ENCODE measurements at places on chromosomes 16 and 17.
A peak's percentile ranks its signal among the peaks of the same experiment; 100 is the strongest.

- DNase-seq, result no peak
Measured at GRCh38 chr17:81165246-81166032, at the start of gene PVALEF. TSS of gene PVALEF (plus strand) at chr17:81165507. CDS start at chr17:81181227, 15,720 bp downstream.

DNA sequence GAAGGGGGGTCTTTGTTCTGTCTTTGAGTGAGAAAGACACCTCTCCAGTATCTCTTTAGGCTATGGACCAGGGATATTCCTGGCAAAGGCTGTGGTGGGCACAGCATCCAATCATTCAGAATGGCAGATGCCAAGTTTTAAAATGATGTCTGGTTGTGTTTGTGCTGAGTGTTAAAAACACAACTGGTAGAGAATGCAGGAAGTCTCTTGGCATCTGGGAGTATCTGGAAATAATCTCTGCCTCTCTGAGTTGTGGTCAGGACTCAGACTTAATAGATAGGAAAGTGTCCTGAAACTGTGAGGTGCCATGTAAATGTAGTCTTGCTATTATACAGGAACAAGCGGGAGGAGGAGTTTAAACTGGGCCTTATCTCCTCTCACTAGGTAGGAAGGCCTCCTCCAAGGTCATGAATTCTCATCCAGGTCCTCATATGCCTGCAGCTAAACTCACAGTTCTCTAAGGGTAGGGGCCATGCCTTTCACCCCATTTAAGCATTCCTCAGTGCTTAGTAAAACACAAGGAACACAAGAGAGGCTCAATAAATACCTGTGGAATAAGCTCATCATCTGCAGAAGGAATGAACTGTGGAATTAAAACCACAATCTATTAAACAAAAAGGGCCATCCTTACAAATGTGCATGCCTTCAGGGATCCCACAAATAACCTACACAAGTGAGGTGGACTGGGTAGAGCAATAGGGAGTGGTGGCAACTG lies 317.6 kb downstream of the CBLN1 start:
- peak; percentile 93 for DNase-seq

DNA sequence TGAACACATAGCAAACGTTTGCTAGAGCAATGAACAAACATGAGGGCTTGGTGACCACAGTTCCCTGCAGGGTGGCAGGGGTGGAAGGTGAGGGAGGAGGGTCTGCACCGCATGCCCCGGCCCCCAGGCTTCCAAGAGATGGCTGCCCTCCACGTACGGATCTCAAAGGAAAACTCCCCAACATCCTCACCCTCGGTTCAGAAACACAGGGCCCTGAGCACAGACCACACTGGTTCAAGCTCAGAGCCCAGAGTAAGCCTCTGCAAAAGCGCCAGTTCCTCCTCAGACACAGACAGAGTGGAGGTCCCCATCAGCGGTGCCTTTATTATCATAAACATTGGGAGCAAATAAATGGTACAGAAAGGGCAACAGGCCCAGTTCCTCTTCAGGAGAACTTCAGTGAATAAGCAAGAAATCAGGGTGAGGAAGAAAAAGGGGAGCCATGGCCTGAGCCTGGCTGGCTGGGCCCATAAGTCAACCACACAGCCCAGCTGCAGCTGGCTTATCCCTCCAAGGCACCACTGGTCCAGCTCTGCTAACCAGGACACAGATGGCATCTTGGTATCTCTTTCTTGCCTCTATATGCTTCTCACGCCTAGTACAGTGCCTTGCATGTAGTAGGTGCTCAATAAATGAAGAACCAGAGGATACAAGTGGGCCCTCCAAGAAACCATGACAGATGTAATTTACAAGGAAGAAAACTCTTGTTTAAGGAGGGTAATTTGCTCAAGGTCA lies 11.0 kb downstream of the MPO start:
- DNase-seq, result no peak

GRCh38 chr16:79303959-79304387 lies 296.6 kb downstream of the MAF start:
- DNase-seq, result no peak

GRCh38 chr16:83393196-83393981 lies 414.4 kb upstream of the HSBP1 start:
- no peak for DNase-seq
